ENCODE measurements at places on chromosomes 6 and 20. TPM values are rescaled to one million over a fixed set of nuclear protein-coding genes. Genes with fewer than 3 reads are reported as not detected.

GABRR1 gene
- total RNA-seq: not detected

TSHZ2 gene
- total RNA-seq: not detected

GTPBP2 gene
- 18.1 TPM for total RNA-seq

LY6G6D gene
- not detected for total RNA-seq

NOTCH4 gene
- 0.98 TPM for total RNA-seq

MCM3 gene
- total RNA-seq: 83.1 TPM

CPXM1 gene
- total RNA-seq: 0.04 TPM

CST5 gene
- not detected for total RNA-seq

LY6G5C gene
- 1.8 TPM for total RNA-seq

SSTR4 gene
- total RNA-seq: 0.43 TPM

TMC2 gene
- total RNA-seq: not detected

COL19A1 gene
- not detected for total RNA-seq

BAK1 gene
- total RNA-seq: 42.9 TPM

LY86 gene
- total RNA-seq: not detected

SNX3 gene
- 72.3 TPM for total RNA-seq

FOXP4 gene
- total RNA-seq: 29.4 TPM

TMEM14A gene
- total RNA-seq: 31.2 TPM

All from A549 treated with dexamethasone at 1 μM for 4 hours (cell line).